Spleen (tissue), 13 donors: ENCODE measurements at places on chromosomes 11 and 22. TPM values are rescaled to one million over a fixed set of nuclear protein-coding genes. Genes with fewer than 3 reads are reported as not detected.
A peak's percentile ranks its signal among the peaks of the same experiment; 100 is the strongest.

DNA sequence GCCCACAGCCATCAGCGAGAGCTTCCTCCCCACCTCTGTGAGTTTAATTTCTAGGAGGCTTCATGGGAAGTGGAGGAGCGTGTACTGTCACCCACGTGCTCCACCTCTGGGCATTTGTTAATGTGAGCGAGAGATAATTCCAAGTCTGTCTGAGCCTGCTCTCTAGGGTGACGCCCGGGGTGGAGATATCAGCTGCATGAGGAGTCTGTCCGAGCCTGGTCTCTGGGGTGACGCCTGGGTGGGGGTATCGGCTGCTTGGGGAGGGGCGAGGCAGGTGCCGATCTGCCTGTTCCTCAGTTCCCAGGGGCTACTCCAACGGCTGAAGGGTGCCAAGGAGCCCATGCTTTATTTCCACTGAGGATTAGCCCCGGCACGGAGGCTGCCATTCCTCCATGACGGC is 735.0 kb downstream of the BRD1 start:
- no peaks in the 10 kb centered on the region for H3K36me3 ChIP-seq
- no peak overlapping the region for H3K27ac ChIP-seq
- DNase-seq: peak; percentile 40

DNA sequence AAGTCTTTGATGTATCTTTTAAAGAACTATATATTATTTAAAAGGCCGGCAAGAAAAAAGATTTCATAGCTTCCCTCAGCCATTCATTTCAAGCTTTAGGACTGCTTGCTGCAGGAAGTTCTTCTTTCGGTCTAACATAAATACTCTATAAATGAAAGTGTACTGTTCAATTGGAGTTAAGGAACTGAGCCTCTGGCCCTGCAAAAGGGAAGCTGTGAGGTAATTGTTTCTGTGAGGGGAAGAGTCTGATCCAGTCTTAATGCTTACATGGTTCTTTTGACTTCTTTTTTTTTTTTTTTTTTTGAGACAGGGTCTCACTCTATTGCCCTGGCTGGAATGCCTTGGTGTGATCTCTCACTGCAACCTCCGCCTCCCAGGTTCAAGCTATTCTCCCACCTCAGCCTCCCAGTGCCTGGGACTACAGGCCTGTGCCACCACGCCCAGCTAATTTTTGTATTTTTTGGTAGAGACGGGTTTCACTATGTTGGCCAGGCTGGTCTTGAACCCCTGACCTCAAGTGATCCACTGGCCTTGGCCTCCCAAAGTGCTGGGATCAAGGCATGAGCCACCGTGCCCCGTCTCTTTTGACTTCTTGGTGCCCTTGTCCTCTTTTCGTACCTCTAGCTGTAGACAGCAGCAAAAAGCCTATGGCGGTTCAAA is 4.7 kb upstream of the TRIM29 start:
- no peaks in the 10 kb centered on the region for H3K4me1 ChIP-seq
- H3K27ac ChIP-seq: no peak overlapping the region
- H3K4me3 ChIP-seq: no peak overlapping the region
- peaks cover 8% of the 10 kb centered on the region for H3K27me3 ChIP-seq
- H3K36me3 ChIP-seq: no peaks in the 10 kb centered on the region
- no peak for DNase-seq

Gene ZNF195
- 16.6 TPM for polyA plus RNA-seq

Gene APOA1
- polyA plus RNA-seq: 1.4 TPM

GRCh38 chr22:20650294-20651207 is 123.4 kb upstream of the SERPIND1 start:
- H3K4me1 ChIP-seq: no peaks in the 10 kb centered on the region
- no peak overlapping the region for H3K4me3 ChIP-seq
- no peak for DNase-seq
- H3K36me3 ChIP-seq: no peaks in the 10 kb centered on the region
- no peaks in the 10 kb centered on the region for H3K27me3 ChIP-seq

Gene STX3
- 8.1 TPM for polyA plus RNA-seq

DNA sequence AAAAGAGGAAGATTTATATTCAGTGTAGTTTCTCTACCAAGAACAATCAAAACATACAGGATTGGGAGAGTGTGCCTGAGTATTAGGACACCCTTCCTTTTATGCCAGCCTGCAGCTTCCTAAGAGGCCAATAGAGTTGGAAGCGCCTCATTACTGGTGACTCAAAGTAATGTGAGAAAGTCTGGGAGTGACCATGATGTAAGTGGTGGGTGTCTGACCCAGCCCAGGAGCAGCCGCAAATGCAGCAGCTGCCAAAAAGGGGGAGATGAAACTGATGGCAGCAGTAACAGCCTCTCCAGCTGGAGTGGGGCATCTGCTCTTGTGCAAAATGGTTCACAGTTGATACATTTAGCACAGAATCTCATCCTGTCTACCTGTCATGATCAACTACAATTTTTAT is 62.0 kb downstream of the ZNF280B start:
- no peak overlapping the region for H3K27ac ChIP-seq
- no peak for DNase-seq
- H3K4me3 ChIP-seq: no peak overlapping the region
- H3K27me3 ChIP-seq: no peaks in the 10 kb centered on the region

Gene ABCC8
- polyA plus RNA-seq: 0.44 TPM

GRCh38 chr22:48192920-48193319 is 1430.5 kb downstream of the TBC1D22A start:
- no peak overlapping the region for H3K27ac ChIP-seq
- no peaks in the 10 kb centered on the region for H3K4me1 ChIP-seq
- no peaks in the 10 kb centered on the region for H3K27me3 ChIP-seq

- no peaks in the 10 kb centered on the region for H3K36me3 ChIP-seq
- H3K27me3 ChIP-seq: peaks cover 19% of the 10 kb centered on the region
- peaks cover 2% of the 10 kb centered on the region for H3K4me1 ChIP-seq
- no peak for DNase-seq
- H3K4me3 ChIP-seq: no peak overlapping the region
These were observed 78.1 kb downstream of the NFAM1 start for GRCh38 chr22:42353883-42354727.

DNA sequence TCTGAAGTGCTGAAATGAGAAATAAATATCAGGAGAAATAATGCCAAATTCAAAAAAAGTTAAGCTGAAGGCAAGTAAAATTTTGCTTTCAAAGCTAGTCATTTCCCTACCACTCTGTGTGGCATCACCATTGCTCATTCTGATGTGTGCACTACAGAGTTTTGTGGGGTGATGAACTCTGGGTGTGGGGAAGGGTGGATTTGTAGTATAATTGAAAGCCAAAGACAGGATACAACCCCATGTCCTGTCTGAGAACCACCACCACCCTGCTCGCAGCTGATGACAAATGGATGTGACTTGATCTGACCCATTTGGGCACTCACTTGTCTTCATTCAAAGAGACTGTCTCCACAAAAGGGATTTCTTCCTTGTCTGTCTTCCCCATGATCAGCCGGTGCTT is 19.3 kb upstream of the TMEM9B start:
- H3K4me3 ChIP-seq: no peak overlapping the region
- H3K27me3 ChIP-seq: no peaks in the 10 kb centered on the region
- no peak for DNase-seq
- H3K4me1 ChIP-seq: no peaks in the 10 kb centered on the region
- H3K27ac ChIP-seq: no peak overlapping the region
- H3K36me3 ChIP-seq: no peaks in the 10 kb centered on the region
